ENCODE measurements at places on chromosomes 5 and 9. TPM values are rescaled to one million over a fixed set of nuclear protein-coding genes. Genes with fewer than 3 reads are reported as not detected.

DNA sequence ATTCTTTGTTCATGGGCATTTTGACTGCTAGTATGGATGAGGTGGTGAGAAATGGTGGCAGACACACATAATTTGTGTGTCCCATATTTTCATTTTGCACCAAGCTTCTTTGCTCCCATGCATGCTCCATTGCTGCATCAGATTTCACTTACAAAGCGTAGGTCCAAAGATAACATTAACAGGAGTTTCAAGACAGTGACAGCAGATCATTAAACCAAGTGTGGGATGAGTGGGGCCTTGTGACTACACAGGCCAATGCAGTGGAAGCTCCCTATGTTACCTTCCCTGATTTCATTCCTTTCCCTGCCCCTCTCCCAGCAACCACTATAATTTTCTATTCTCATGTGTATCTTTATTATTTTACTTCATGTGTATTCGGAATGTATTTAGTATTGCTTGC, 142.0 kb downstream of the AOPEP start:
- DNase-seq, result peak; percentile 12

FGF10 gene
- not detected for polyA plus RNA-seq

GPR151 gene
- polyA plus RNA-seq, result not detected

ACSL6 gene
- not detected for polyA plus RNA-seq

GRCh38 chr5:172411484-172412072, 42.7 kb downstream of the SH3PXD2B start:
- peak; percentile 48 for DNase-seq

GRCh38 chr5:93247105-93247504, 333.9 kb downstream of the NR2F1-AS1 start:
- no peak for DNase-seq

DNA sequence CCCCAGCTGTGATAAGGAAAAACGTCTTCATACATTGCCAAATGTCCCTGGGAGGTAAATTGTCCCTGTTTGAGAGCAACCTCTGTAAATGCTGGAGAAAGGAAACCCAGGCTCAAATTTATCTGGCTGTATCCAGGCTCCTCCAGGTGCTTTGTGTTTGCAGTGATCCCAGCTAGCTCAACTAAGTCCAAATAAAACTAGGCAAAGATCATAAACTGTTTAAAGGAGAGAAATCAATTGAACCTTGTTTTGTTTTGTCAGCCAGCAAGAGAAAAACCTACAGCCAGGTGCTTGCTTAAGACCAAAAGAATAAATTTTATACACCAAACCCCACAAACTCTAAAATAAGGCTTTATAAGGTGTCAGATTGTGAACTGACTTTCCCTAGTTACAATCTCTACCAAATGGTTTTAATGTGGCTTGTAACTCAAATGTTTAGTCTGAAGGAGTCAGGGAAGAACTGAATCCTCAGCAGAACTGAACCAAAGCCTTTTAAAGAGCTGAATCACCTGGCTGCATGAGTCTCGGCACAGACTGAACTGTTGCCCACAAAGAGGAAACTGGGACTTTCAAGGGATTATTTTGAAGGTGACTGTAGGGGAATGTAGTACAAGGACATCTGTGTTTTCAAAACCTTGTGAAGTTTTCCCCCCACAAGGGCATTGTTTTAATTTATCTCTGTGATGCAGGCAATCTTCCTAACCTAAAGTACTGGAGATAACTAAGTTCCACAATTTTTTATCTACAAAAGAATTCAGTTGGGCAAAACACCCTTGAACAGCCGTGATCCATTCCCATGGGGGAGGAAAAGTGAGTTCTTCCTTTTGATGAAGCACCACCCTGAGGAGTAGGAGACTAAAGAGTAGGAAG, 201.7 kb upstream of the TARS1 start:
- DNase-seq, result no peak

GRCh38 chr5:10275460-10275859, 25.4 kb downstream of the CCT5 start:
- DNase-seq, result no peak

- DNase-seq, result no peak
Measured at GRCh38 chr5:180433032-180433422, 61.2 kb upstream of the CNOT6 start.

- DNase-seq, result peak; percentile 83
Measured at GRCh38 chr5:10607023-10607665, 43.3 kb downstream of the ANKRD33B start.

GRCh38 chr5:154210163-154210562, 19.6 kb downstream of the GALNT10 start:
- DNase-seq, result no peak

- DNase-seq, result no peak
Measured at GRCh38 chr5:78813286-78813685, 164.7 kb upstream of the LHFPL2 start.

HOMER1 gene
- polyA plus RNA-seq, result 1.3 TPM

DNA sequence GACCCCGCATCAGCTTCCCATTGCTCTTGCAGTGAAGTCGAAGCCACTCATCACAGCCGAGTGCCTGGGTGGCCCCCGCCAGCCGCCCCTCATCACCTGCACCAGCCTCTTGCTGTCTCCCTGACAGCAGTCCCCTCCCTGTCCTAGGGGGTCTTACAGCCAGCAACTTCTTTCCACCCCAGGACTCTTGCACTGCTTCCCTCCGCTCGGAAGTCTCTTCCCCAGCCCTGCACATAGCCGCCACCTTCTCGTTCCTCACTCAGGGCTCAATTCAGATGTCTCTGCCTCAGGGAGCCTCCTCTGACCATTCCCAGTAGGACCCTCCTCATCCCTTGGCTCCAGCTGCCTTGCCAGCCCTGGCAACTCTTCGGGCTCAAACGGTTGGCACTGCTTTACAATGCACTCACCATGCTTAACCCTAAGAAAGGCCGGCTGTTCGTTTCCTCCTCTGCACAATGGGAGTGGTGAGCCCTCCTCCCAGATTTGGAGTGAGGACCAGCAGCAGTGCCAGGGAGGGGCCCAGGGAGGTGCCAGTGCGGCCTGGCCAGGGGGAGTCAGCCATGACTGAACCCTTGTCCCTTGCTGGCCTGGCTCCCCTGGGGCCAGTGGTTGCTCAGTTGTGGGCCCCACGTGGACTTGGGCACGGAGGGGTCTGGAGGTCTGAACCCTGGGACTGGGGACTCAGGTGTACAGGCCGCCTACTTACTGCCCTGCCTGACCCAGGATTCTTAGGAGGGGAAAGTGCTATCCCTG, 6.1 kb downstream of the TCF7 start:
- no peak for DNase-seq

TAF11L14 gene
- not detected for polyA plus RNA-seq

GRCh38 chr9:93254061-93254481, 70.1 kb downstream of the WNK2 start:
- DNase-seq, result no peak

PCDHGC3 gene
- 72.1 TPM for polyA plus RNA-seq

GTF3C5 gene
- polyA plus RNA-seq, result 52.3 TPM

GRCh38 chr5:160155017-160155750, 35.9 kb upstream of the PWWP2A start:
- no peak for DNase-seq

DNA sequence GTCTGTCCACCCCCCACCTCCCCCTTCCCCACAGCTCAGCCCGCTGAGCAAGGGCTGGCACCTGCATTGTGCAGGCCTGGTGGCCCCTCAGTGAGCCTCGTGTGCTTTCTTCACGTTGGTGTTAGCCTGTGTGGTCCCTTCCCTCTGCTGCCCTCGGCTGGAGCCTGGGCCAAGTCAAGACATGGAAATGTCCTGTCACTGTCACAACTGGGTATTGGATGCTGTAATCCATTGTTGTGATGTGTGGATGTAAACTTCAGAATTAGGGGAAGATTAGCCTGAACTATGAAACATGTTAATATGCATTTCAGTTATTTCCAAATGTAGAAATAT, 103.9 kb downstream of the TRIO start:
- DNase-seq, result no peak

DNA sequence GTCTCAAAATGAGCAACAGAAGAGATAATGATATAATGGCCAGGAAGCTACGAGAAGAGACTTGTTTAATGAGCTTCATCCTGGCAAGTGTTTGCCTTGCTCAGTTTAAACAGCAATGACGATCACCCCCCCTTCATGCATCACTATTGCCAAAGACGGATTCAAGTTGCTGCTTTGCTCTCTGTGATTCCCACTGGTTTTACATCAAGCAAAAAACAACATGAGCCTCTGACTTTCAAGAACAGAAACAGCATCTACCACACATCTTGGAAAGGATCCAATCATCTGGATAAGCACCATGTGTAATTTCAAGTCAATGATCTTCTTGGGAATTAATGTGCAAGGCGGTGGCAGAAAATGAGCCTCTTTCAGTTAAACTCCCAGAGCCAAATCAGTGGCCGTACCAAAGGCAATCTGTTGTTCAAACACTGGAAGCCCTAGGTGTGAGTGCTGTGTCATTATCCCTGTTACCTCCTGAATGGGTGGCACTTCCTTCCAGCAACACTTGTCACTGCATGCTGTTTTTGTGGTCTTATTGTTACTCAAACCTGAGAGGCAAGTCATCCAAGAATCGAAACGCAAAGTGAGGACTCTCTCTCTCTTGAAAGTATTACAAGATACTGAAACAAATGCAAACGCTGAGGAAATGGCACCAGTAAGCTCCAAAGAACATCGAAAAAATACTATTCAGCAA, 72.8 kb downstream of the MED27 start:
- peak; percentile 72 for DNase-seq

GRCh38 chr5:145341842-145342241, 493.3 kb downstream of the PRELID2 start:
- peak; percentile 28 for DNase-seq

DNA sequence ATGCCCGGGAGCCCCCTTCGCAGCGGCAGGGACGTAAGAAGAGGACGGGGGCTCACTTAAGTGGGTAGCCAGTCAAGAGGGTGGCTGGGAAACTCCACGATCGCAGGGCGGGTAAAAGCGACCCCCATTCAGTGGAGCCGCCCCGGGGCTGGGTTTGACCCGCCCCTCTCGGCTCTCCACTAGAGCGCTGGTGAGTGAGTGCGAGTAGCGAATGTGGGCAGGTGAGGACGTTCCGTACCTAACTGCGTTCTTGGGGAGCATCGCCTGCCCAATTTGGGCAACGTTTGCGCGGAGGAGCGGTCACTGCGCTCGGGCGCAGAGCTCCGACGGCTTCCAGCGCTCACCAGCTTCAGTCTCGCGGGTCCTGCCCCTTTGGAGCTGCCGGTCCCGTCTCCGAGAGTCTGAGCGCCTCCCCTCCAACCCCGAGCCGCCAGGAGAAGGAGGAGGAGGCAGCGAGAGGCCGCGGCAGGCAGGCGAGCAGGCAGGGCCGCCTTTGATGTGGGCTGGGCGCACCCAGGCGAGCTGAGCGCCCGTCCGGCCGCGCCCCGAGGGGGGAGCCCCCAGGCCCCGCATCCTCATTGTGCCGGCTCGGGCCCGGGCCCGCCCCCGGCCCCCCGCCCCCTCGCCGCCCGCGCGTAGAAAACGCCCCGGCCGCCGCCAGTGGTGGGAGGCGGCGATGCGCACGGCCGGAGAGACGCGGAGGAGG, at the start of gene FGF18:
FGF18 (plus strand) TSS at position 666 of the 706 bp plus-strand sequence. CDS start 553 bp downstream, outside the sequence.
- peak; percentile 51 for DNase-seq

- peak; percentile 96 for DNase-seq
Measured at GRCh38 chr9:131733541-131734061, 6.3 kb downstream of the RAPGEF1 start.

GRCh38 chr9:111610149-111610548, 10.7 kb upstream of the PTGR1 start:
- DNase-seq, result no peak

ESM1 gene
- polyA plus RNA-seq, result 5.6 TPM

DNA sequence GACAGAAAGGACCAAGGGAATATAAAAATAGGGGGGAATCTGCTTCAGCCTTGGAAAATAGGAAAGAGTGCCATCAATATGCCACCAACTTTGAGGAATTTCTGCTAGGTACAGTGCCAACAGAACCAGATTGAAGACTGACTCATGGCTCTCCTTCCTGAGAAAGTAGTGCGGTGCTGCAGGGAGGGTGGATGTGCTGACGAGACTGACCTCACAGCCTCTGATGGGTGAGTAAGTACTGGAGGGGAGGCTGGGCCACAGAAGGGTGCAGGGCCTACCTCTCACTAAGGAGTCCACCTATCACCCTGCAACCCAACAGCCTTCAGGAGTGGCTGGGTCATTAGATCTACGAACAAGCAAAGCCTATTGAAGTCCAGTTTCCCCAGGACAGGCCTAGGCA, 187.6 kb downstream of the GABBR2 start:
- peak; percentile 92 for DNase-seq

Data from IMR-90 (cell line).